ENCODE measurements at places on chromosomes 7 and 10.

- no peak for DNase-seq
Observed at GRCh38 chr7:43490016-43490415, 92.9 kb upstream of the STK17A start.

DNA sequence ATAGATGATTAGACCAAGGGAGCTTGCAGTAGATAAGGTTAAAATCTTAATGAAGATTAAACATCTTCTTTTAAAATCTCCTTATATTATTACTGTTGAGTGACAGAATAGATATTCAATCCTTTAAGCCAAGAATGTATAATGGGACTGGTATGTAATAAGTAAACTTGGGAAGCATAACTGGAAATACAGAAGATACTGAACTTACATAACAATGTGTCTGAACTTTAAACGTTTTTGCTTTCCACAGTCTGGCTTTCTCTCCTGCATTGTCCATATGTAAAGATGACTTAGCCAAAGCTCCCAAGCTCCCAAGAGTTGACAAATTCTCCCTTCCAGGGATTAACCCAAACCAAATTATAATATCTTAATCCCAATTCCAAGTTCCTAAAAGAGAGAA, 129.8 kb downstream of the KCND2 start:
- no peak for DNase-seq

DNA sequence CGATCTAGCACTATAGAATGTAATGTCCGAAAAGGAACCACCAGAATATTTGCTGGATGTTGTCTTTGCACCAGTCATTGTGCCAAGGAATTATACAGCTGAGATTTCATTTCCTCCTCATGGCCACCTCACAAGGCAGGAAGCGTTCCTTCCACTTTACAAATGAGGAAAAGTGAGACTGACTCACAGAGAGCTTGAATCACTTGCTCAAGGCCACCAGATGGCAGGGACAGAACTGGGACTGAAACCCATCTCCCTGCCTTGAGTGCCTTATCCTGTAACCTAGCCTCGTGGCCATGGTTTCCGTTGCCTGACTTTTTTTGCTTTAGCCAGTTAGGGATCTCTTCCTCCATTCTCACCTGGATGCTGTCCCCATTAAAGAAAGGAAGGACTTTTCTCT, 44.7 kb upstream of the PDZD8 start:
- DNase-seq, result peak; percentile 60

- DNase-seq, result no peak
Observed at GRCh38 chr10:1492641-1493040, 244.7 kb downstream of the ADARB2 start.

- no peak for DNase-seq
Observed at GRCh38 chr7:44099669-44100068, 4.5 kb upstream of the AEBP1 start.

DNA sequence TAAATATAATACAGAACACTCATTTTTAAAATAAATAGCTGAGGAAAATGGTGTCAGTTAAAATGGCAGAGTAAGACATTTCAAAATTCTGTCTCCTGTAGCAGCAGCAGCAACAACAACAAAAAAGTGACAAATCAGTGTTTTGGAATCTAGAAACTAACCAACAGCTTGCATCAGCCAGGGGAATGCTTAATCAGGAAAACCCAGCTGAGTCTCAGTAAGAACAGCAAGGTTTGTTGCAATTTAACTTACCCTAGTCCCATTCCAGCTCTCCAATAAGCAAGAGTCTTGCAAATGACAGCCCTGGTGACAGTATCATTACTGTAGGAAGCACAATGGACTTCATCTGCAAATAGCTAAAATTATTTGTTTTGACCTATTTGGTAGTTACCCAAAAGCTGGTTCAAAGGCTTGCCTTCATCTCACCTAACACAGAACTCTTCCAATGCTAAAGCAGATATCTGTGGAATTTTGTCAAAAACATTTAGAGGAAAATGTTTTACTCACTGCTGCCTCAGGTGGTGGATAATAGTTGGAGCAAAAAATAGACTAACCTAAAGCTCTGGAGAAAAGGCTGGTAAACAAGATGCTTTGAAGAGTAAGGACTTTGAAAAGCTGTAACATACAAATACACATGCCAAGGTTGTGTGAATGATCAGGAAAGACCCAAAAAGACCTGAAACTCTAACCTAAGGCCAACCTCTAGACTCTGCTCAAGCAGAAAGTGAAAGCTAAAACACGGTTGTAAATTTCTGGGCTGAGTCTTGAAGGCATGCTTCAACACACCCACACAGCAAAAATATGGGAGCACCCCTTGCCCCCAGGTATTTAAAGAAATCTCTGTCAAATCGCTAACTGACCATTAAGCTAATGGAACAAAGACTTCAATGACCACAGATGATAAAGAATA, 9.9 kb upstream of the ARHGAP22 start:
- DNase-seq, result peak; percentile 68

GRCh38 chr7:121020989-121021969, 32.8 kb downstream of the CPED1 start:
- no peak for DNase-seq

GRCh38 chr7:29127527-29127926, 18.8 kb downstream of the CPVL start:
- no peak for DNase-seq
